ENCODE measurements at places on chromosomes 12 and 14.

GRCh38 chr14:102249041-102249440, 55.9 kb downstream of the MOK start:
- H3K36me3 ChIP-seq = peaks cover 4% of the 10 kb centered on the region
- no peaks in the 10 kb centered on the region for H3K27me3 ChIP-seq
- DNase-seq = no peak
- peaks cover 3% of the 10 kb centered on the region for H3K4me1 ChIP-seq
- peak overlapping the region; percentile 47 for H3K27ac ChIP-seq
- H3K4me3 ChIP-seq = no peak overlapping the region

- H3K27ac ChIP-seq = no peak overlapping the region
- H3K4me1 ChIP-seq = no peaks in the 10 kb centered on the region
- no peak overlapping the region for H3K4me3 ChIP-seq
- H3K27me3 ChIP-seq = no peaks in the 10 kb centered on the region
- no peak for DNase-seq
Measured at GRCh38 chr12:132946246-132946820, 9.8 kb downstream of the ZNF605 start.

DNA sequence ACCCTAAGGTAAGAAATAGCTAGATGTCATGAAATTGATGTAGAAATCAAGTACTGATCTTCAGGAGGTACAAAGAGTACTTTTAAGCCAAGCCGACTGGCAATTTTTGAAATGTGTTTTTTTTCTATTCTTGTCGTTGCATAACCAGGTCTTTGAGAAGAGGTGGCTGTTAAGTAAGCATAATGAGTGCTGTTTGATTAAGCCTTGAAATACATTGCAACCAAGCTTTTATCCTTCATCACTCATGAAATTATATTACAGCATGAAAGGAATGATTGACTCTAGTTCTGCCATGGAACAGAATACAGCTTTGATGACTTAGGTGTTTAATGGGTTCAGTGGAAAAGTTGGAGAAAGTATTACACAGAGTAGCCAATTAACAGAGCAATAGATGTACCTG, 1720.2 kb upstream of the SEL1L start:
- no peak overlapping the region for H3K27ac ChIP-seq
- no peaks in the 10 kb centered on the region for H3K27me3 ChIP-seq
- DNase-seq = no peak
- no peak overlapping the region for H3K4me3 ChIP-seq
- H3K36me3 ChIP-seq = no peaks in the 10 kb centered on the region

- no peak overlapping the region for H3K27ac ChIP-seq
- peaks cover 6% of the 10 kb centered on the region for H3K36me3 ChIP-seq
- H3K4me1 ChIP-seq = no peaks in the 10 kb centered on the region
- no peak overlapping the region for H3K4me3 ChIP-seq
Measured at GRCh38 chr14:34614638-34615037, 15.3 kb downstream of the SNX6 start.

GRCh38 chr14:96554315-96554910, 52.2 kb downstream of the PAPOLA start:
- H3K27me3 ChIP-seq = no peaks in the 10 kb centered on the region
- no peaks in the 10 kb centered on the region for H3K4me1 ChIP-seq
- no peak overlapping the region for H3K4me3 ChIP-seq
- no peak for DNase-seq
- no peak overlapping the region for H3K27ac ChIP-seq

GRCh38 chr12:28026701-28027100, 54.2 kb upstream of the PTHLH start:
- no peak overlapping the region for H3K4me3 ChIP-seq
- H3K27me3 ChIP-seq = no peaks in the 10 kb centered on the region
- no peaks in the 10 kb centered on the region for H3K36me3 ChIP-seq
- no peaks in the 10 kb centered on the region for H3K4me1 ChIP-seq
- DNase-seq = no peak

All from neural crest cell (in vitro differentiated cells).